Frontal cortex (tissue), 4 donors: ENCODE measurements at places on chromosomes 3 and 15. TPM values are rescaled to one million over a fixed set of nuclear protein-coding genes. Genes with fewer than 3 reads are reported as not detected.

The TPM1 gene
- 88.5 TPM for total RNA-seq

The OR5K2 gene
- not detected for total RNA-seq

The TMCO5A gene
- not detected for total RNA-seq

The TGM5 gene
- total RNA-seq: not detected

The CHST14 gene
- total RNA-seq: 0.82 TPM

The EHHADH gene
- 1.2 TPM for total RNA-seq

The NPAP1 gene
- total RNA-seq: 0.41 TPM

The DUOXA2 gene
- total RNA-seq: not detected

The PLSCR4 gene
- total RNA-seq: 5.7 TPM

The PLA2G4D gene
- under 0.01 TPM for total RNA-seq

The DGKG gene
- total RNA-seq: 7.3 TPM

The WDR93 gene
- total RNA-seq: 0.41 TPM

The KLF15 gene
- 2.0 TPM for total RNA-seq

The HRH1 gene
- 2.0 TPM for total RNA-seq

The CPB1 gene
- not detected for total RNA-seq

The COLQ gene
- 1.6 TPM for total RNA-seq

The SLC6A11 gene
- 27.3 TPM for total RNA-seq

The TRIM42 gene
- not detected for total RNA-seq
